ENCODE measurements at places on chromosomes 4 and X. TPM values are rescaled to one million over a fixed set of nuclear protein-coding genes. Genes with fewer than 3 reads are reported as not detected.

GRCh38 chrX:108091878-108092291, 307 bp downstream of the ATG4A start:
- peak; percentile 23 for ATAC-seq

DNA sequence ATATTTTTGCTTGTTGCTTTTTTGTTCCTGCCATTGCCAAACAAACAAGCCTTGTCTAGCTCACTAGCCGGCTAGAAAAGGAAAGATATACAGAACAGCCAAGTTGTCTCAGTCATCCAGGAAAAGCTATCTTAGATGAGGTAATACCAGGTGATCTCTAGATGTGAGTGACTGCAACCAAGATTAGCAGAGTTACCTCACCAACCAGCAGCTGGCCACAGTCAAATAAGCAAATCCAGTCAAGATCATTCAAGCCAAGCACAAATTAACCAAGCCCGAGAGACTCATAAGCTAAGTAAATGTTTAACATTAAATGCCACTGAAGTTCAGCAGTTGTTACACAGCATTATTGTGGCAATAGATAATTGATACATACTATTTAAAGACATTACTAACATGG, 108.6 kb downstream of the CENPC start:
- ATAC-seq, result no peak

Gene SMIM10L2A
- 1.3 TPM for total RNA-seq

GRCh38 chr4:83371235-83371634, 36.6 kb upstream of the HPSE start:
- ATAC-seq, result no peak

- ATAC-seq, result no peak
Observed at GRCh38 chr4:56460085-56460484, 7.3 kb upstream of the SRP72 start.

GRCh38 chr4:73434311-73434710, 1.7 kb upstream of the AFP start:
- ATAC-seq, result no peak

DNA sequence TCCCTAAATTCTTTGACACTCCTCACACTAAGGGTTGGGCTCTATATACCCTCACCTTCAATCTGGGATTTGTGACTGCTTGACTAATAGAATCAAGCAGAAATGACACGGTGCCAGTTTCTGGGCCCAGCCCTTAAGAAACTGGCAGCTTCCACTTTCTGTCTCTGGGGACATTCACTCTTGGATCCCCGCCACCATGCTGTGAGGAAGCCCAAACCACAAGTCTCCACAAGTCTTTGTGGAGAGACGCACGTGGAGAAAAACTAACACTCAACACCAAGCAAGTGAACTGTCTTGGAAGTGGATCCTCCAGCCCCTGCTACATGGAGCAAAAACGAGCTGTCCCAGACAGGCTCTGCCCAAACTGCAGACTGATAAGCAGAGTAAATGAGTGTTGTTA, 1.1 kb upstream of the EDNRA start:
- no peak for ATAC-seq

DNA sequence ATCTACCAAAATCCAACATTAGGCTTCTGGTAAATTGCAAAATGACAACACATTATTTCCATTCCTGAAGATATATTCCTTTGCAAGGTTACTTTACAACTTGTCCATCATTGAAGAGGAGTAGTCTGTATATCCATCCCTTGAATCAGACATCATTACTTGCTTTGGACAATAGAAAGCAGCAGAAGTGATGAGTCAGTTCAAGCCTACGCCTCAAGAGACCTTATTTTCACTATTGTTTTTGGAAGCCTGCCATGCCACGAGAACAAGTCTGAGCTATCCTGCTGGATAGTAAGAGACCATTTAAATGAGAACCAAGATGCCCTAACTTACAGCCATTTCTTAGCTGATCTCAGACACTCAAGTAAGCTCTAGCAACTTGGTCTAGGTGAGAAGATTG, 246.0 kb upstream of the HHIP start:
- ATAC-seq, result no peak

DNA sequence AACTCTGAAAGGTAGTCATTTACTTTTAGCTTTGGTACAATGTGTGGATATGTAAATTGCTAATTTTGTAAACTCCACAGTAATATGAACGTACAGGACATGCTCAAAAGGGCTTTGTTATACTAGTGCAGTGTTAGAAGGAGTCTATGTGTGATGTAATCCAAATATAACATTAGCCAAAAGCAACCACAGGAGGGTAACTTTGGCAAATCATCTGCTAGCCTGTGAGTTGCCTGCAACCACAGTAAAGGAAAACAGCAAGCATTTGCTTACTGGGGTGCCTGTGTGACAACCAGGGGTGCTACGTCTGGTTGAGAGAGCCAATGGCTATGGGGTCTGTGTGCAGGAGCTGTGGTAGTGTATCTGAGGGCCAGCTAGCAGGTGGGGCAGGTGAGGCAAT, 245.8 kb downstream of the ADAMTS3 start:
- no peak for ATAC-seq

GRCh38 chrX:110268886-110269285, 49.0 kb downstream of the AMMECR1 start:
- ATAC-seq, result no peak

Gene TMEM31
- total RNA-seq, result not detected

DNA sequence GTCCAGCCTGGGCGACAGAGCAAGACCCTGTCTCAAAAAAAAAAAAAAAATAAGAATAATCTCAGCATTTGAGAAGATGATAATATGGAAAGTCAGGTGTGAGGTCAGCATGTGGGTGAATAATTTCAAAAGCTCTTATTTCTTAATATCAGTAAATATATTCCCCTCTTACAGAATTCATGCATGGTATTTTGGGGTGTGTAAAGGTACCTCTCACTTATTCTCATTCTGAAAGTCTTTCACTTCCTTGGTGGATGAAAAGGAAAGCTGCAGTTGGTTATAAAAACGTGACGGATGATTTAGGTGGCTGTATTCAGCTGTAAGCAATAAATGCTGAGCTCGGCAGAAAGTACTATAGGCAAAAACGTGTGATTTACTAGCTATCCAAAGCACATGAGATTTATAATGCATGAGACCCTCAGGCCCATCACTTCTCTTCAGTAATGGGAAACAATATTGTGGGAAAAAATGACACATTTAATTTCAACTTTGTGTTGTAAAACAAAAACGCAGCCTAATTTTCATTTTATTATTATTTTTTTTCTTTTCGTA, 353.2 kb upstream of the MAGEB2 start:
- ATAC-seq, result no peak

GRCh38 chr4:22661443-22661842, 31.3 kb upstream of the GBA3 start:
- ATAC-seq, result no peak

GRCh38 chr4:114108869-114109268, 129.4 kb upstream of the ARSJ start:
- no peak for ATAC-seq

- ATAC-seq, result peak; percentile 80
Observed at GRCh38 chr4:141133146-141133998, at the start of gene RNF150. Gene RNF150 (minus strand): TSS chr4:141133469.

Gene UGT2A3
- total RNA-seq, result not detected

GRCh38 chrX:110428144-110428543, 69.5 kb downstream of the RTL9 start:
- ATAC-seq, result no peak

Gene GAB3
- total RNA-seq, result 2.9 TPM

Gene NAP1L3
- 3.3 TPM for total RNA-seq

- no peak for ATAC-seq
Observed at GRCh38 chr4:8768357-8768999, 103.2 kb downstream of the HMX1 start.

GRCh38 chrX:7950865-7951264, 23.7 kb upstream of the PNPLA4 start:
- ATAC-seq, result no peak

DNA sequence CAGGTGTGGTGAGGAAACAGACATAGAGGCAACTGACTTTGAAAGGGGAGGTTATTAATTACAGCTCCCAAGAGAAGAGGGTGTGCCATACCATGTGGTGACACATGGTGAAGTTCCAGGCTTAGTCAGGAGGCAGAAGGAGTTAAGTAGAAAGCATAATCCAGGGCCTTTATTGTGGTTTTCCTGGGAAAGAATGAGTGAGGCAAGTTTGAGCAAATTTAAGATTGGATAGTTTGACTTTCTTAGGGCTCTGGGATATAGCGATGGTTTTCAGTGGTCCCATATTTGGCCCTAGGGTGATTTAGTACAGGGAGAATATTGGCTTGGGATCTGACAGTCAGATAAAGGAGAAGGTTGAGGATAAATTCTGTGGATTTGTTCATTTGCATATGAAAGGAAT, 495.9 kb upstream of the FSTL5 start:
- ATAC-seq, result no peak

Gene KIAA1210
- total RNA-seq, result not detected

Gene CLDN2
- total RNA-seq, result not detected

Gene HMGN5
- total RNA-seq, result 14.3 TPM

Measured in gastroesophageal sphincter (tissue), 4 donors.